ENCODE measurements at places on chromosomes 2 and 18. TPM values are rescaled to one million over a fixed set of nuclear protein-coding genes. Genes with fewer than 3 reads are reported as not detected.

KHK gene
- 4.7 TPM for total RNA-seq

ALPP gene
- not detected for total RNA-seq

BOLA3 gene
- 42.2 TPM for total RNA-seq

MYL12B gene
- 291 TPM for total RNA-seq

FTCDNL1 gene
- total RNA-seq: 4.4 TPM

SOX11 gene
- not detected for total RNA-seq

ABCG8 gene
- total RNA-seq: not detected

ZNF804A gene
- not detected for total RNA-seq

KIF1A gene
- total RNA-seq: not detected

ACMSD gene
- total RNA-seq: not detected

ANKRD39 gene
- total RNA-seq: 10.4 TPM

CDH2 gene
- total RNA-seq: 0.71 TPM

MYL1 gene
- total RNA-seq: not detected

MCEE gene
- 15.2 TPM for total RNA-seq

RGPD8 gene
- total RNA-seq: 21.6 TPM

STAMBP gene
- total RNA-seq: 25.6 TPM
